ENCODE measurements at places on chromosomes 11 and 22.

GRCh38 chr11:117523680-117524079, 196.0 kb downstream of the CEP164 start:
- no peak for DNase-seq

DNA sequence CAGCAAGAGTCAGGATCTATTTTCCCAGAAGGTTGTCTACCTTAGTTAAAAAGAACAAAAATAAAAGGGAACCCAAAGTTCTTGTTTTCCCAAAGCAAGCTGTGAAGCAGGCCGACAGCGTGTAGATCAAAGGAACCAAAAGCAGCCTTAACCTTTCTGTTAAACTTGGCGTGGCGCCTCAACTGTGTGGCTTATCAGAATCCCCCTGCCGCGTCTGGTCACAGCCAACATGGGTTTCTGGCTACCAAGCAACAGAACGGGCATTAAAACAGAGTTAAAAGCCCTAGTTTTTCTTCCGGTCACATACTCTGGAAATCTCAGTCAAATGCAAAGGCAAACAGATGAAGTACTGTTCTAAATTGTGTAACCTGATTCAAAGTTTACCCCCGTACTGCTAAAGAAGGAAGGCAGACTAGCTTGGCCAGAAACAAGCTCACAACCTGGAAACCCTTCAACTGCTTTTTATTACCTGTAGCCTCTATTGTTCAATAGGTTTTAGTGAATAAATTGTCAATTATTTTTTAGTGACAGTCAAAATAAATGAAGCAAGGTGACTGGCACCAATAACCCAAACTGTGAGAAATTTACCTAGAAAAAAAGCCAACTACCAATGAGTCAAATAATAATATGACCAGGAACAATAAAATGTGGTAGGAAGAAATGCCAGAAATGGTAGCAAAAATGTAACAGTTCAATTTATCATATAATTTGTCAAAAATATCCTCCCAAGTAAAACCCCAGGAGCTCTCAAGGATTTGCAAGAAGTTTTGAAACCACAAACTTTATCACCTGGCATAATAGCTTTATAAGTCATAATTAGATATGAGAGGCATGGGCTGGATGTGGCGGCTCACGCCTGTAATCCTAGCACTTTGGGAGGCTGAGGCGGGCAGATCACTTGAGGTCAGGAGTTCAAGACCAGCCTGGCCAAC, 21.4 kb downstream of the CHKA start:
- DNase-seq = peak; percentile 30

- no peak for DNase-seq
These were observed 2.7 kb downstream of the PLXNB2 start for GRCh38 chr22:50304528-50305392.

DNA sequence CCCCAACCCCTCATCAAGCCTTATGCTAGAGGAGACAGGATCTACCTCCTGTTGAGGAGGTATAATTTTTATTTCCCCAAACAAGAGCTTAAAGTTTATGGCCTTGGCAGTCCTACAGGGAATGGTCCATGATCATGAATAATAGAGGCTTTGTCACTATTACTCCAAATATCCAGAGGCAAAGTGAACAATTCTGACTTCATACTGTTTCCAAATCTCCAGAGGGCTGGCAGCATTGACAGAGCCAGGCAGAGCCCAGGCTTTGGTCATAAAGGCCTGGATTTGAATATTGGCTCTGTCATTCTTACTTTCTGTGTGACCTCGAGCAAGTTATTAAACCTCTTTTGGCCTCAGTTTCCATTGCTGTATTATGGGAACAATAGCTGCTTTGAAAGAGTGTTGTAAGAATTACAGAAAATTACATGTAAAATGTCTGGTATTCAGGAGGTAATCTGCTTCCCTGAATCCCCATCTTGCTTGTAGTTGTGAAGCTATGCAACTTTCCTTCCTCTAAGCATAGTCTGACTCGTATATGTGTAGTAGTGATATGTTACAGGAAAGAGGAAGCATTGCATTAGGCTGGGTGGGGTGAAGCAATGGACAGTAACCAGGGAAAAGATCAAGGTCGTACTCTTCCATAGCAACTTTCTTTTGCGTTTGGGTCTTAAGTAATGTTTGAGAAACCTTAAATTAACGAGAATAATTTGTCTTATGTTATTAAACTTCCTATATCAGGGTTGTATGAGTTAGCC, 88.8 kb downstream of the CD44 start:
- DNase-seq = no peak

DNA sequence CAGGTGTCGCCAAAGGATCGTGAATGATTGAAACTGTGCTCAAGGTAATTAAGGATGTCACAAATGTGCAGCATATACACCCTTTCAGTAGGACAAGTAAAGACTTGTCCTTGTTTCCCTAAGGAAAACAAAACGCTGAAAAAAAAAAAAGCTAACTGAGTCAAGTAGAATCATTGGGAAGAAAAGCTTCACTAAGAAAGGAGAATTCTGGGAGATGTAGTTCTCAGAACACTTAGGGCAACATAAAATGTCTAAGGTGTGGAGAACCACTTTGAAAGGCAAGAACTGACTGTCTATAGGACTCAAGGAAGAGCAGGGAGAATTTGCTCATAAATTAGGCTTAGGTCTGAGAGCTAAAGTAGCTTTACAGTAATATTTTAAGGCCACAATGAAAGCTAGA, 2.9 kb upstream of the OR5T1 start:
- DNase-seq = no peak

DNA sequence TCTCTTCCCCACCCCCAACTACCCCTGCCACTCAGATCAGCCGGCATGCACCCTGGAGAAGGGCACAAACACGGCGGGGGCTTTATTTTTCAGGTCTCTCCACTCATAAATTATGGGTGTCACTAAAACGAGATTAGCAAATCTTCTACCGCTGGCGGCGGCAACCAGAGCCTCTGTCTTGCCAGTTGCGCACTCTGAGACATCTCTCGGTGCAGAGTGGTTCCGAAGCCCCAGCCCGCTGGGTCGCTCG, 125.3 kb upstream of the C11orf58 start:
- no peak for DNase-seq

Data from activated naive CD4-positive, alpha-beta T cell (primary cell).